NCI-H1092 (cell line): ENCODE measurements at places on chromosomes 13 and 19.
A peak's percentile ranks its signal among the peaks of the same experiment; 100 is the strongest.

- no peak for DNase-seq
Measured at GRCh38 chr13:79621449-79621848, 140.5 kb downstream of the NDFIP2 start.

GRCh38 chr13:110869231-110869804, 45.6 kb downstream of the ANKRD10 start:
- DNase-seq = no peak

GRCh38 chr19:56393119-56394012, at the start of gene ZNF582:
Gene ZNF582 (minus strand): TSS chr19:56393534. CDS start chr19:56391752, 1,782 bp downstream.
- peak; percentile 85 for DNase-seq

- no peak for DNase-seq
Measured at GRCh38 chr19:37933937-37934358, 26.9 kb downstream of the SIPA1L3 start.

DNA sequence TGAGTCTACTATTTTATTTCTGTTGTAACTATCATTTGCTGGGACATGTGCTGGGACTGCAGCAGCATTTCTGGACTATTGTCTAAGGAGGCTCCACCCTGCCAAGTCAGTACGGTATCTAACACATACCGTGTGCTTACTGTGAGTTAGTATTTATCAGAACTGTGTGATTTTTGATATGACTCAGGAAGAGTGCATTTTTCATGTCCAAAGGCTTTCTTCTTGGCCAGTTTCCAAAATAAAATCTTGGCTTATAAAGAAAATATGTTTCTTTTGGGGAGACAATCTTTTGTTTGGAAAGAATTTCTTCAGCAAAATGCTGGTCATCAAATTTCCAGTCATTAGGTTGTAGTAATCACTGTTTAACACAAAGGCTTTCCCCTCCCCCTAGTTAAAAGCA, 11.6 kb downstream of the PARP4 start:
- DNase-seq = no peak

DNA sequence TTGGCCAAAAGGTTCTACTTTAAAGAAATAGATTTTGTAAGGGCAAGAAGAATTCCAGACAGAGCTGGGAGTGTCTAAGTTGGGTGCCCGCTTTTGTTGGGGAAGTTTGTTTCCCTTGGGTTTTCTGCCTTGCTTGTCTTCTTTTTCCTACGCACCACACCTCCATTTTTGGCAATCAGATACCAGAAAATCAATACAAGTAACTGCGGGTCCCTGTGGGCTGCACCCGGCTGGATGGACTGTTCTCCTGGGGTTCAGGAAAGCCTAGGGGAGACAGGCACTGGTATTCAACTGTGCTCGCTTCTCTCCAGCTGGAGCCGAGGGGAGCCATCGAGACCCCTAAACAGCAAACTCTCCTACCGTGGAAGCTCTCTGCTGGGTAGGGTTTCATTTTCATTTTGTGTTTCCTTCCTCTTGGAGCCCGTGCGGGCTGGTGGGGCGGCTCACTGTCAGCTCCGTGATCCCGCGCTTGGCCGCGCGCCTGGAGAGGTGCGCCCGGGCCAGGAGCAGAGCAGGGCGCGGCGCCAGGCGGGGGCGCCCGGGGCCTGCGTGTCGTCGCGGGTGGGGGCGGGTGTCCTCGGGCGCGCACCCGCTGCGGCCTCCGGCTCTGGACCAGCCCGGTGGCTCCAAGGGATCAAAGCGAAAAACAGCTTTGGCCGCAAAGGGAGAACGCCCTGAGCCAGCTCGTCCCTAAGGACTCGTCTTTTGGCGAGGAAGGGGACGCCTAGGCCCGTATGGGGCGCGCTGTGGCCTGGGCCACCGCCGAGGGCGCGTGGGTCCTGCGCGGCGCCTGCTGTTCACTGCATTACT, 347.2 kb downstream of the ZNF536 start:
- DNase-seq = no peak

- no peak for DNase-seq
Measured at GRCh38 chr19:12052091-12052496, 667 bp downstream of the ZNF878 start.

- DNase-seq = no peak
Measured at GRCh38 chr19:20233105-20233504, 66.1 kb downstream of the ZNF486 start.

- DNase-seq = peak; percentile 36
Measured at GRCh38 chr19:2385053-2385721, 25.1 kb downstream of the TMPRSS9 start.

DNA sequence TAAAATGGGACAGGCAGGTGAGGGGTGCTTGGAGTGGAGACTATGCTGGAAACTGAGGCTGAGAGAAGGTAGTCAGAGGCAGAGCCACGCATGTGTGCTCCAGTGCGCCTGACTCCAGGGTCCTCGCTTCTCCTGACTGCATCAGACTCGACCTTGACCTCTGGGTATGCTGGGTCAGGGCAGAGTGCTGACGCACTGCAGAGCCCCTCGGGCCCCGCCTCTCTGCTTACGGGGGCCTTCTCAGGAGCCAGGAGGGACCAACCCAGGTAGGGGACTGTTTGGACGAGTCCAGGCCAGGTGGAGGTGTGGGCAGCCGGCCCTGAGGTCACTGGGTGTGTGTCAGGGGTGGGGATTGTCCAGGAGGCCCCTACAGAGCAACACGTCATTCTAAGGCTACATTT, 22.9 kb upstream of the SLC7A10 start:
- DNase-seq = no peak

GRCh38 chr19:17687141-17687856, 855 bp downstream of the UNC13A start:
- DNase-seq = no peak

- no peak for DNase-seq
Measured at GRCh38 chr13:48236528-48237353, 3.7 kb downstream of the ITM2B start.
